ENCODE measurements at places on chromosomes 13 and 19.

GRCh38 chr13:113500530-113501265 lies 10.2 kb upstream of the DCUN1D2 start:
- no peak for DNase-seq

DNA sequence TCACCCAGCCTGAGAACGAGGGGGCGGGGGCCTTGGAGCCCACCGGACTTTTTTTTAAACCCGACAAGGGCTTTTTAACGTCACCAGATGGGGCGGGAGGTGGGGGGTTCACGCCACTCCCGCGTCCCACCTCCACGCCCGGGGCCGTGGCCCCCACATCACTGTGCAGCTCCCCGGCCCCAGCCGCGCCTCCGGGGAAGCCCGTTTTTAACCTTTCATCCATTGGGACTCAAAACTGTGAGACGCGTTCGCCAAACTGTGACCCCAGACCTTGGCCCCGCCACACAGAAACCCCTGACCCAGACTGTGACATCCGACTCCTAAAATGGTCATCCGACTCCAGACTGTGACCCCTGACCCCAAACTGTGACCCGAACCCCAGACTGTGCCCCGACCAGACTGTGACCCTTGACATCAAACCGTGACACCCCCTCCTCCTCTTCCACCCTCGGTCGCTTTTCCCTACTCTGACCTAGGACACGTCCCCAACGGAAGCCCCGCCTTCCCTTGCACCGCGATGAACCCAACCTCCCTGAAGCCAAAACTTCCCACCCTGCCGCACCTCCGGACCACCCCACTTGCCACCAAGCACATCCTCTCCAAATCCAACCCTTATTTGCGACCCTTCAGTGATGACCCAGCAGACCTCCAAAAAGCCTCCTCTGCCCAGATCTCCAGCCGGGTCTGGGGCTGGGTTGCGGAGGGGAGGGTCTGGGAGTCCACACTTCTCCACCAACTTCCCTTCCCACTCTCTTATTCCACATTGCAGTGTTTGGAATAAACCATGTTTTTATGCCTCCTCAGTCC lies 1.5 kb upstream of the GRWD1 start:
- no peak for DNase-seq

GRCh38 chr19:14237014-14237941 lies 31.3 kb upstream of the ADGRL1 start:
- DNase-seq = no peak

DNA sequence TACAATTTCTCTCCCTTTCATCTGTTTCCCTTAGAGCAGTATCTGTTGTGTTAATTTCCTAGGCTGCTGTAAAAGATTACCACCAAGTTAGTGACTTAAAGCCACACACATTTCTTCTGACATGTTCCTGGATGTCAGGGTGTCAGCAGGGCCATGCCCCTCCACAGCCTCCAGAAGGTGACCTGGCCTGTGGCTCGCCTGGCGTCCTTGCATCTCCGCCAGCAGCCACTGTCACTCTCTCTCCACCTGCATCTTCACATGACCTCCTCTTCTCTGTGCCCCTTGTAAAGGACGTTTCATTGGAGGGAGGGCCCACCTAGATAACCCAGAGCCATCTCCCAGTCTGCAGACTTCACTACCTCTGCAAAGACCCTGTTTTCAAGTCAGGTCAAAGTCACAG lies 61.3 kb downstream of the SLC7A9 start:
- no peak for DNase-seq

GRCh38 chr13:45876781-45877180 lies 25.2 kb upstream of the SIAH3 start:
- no peak for DNase-seq

- no peak for DNase-seq
Observed at GRCh38 chr19:5091018-5091683, 122.2 kb downstream of the KDM4B start.

GRCh38 chr19:8224394-8225145 lies 15.4 kb downstream of the CERS4 start:
- DNase-seq = no peak

GRCh38 chr13:35804901-35805300 lies 326.3 kb downstream of the DCLK1 start:
- no peak for DNase-seq

GRCh38 chr19:40070058-40070457 lies 14.0 kb upstream of the ZNF780B start:
- no peak for DNase-seq

DNA sequence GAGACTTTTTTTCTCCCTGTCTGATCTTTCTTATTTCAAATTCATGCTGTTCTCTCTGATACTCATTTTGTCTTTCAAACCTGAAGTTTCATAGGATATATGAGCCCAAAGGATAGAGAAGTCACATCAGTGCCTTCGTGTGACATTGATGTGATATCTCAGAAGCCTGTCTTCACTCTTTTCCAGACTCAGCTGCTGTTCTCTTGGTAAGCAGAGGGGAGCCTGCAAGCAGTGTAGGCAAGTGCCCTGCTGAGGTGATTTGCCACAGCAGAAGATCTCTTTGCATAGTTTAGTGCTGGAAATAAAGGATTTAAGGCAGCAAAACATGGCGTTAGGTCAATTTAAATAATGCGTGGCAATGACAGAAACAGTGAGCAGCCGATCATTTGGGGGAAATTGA lies 346.7 kb downstream of the ITGBL1 start:
- DNase-seq = no peak

DNA sequence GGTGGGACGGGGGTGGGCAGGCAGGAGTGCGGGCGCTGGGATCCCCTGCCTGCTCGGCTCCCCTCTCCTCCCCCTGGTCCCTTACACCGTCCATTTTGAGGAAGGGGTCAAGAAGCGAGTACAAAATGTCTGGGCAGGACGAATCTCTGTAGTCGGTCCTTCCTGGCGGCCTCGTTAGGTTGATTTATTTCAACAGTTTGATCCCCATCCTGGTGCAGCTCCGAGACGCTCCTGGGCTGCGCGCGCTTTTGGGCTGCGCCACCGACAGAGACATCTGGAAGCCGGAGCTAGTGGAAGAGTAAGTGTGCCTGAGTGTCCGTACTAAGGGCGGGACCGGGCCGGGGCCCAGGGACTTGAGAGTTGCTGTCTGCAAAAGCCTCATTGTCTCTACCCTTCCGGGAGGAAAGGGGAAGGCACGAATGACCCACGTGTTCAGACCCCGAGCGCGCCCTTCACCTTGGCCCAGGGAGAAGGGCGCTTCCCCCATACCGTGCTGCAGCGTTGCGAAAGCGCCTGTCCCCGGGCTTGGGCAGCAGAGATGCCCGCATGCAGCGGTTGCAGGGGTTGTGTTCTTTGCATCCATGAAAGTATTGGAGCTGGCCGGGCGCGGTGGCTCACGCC lies 1.8 kb downstream of the ZNF114 start:
- DNase-seq = no peak

GRCh38 chr13:48210178-48210577 lies 22.8 kb upstream of the ITM2B start:
- DNase-seq = no peak

Data from CD4-positive, alpha-beta T cell treated with Interleukin-4 for 4 hours (primary cell).